ENCODE measurements at places on chromosomes 1 and 21.

DNA sequence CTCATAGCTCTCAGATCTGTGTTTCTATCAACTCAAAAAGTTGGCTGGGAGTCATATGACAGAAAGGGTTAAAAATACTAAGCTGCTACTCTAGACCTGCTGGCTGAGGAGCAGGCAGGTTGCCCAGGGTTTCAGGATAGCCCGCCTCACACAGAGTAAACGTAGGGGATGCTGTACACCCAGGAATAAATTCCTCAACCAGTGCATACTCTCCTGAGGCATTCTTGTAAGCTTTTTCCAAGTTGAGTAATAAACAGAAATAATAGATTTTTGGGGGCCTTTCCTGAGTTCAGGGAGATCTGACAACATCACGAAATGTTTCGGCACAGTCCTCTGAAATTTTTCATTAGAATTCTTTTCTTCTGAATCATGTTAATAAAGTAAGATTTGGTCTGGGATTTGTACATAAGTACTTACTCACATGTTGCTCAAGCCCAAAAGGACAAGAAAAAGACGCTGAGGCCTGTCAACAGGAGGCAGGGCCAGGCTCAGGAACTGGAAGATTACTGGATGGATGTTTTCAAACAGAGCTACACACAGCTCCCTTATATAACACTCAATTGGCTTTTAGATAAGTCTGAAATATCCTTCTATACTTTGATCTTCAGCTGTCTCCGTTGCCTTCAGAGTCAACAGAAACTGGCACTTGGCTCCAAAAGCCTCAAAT is 41.0 kb downstream of the TGFBR3 start:
- DNase-seq, result no peak

DNA sequence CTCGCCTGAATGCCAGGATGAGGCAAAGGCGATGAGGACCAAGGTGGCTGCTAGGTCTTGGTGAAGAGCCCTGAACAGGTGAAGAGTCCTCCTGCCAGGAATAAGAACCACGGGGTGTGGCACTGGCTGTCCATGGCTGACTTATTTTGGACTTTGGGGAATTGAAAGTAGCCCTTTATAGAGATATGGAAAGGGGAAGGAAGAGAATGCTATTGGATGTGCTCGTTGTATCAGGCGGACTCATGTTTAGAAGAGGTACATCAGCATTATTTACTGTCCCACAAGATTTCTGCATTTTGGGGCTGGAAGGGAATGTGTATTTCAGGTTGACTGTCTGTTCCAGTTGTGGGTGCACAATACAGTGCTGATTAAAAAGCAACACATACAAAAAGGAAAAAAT is 465.8 kb downstream of the DSCAM start:
- DNase-seq, result no peak

DNA sequence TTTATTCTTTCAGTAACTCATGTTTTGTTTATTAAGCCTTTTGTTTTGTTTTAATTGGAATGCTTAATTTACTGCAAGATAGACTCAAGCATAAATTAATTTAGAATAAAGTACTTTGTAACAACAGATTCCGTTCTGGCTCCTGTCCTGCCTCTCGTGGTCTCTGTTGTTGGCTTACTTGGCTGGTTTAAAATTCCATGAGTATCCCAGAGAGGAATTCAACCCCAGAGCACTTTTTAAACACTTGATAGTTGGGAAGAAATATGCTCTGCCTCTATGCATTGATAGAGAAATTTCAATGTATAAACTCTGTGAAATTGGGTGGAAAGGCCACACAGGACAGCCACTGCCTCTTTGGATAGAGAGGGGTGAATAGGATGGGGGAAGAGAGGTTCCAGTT is 89.7 kb downstream of the ATP5PO start:
- DNase-seq, result no peak

- DNase-seq, result peak; percentile 83
Observed at GRCh38 chr1:225454733-225455132, 26.9 kb upstream of the LBR start.

GRCh38 chr1:30521261-30521865 is 202.0 kb downstream of the MATN1 start:
- no peak for DNase-seq

DNA sequence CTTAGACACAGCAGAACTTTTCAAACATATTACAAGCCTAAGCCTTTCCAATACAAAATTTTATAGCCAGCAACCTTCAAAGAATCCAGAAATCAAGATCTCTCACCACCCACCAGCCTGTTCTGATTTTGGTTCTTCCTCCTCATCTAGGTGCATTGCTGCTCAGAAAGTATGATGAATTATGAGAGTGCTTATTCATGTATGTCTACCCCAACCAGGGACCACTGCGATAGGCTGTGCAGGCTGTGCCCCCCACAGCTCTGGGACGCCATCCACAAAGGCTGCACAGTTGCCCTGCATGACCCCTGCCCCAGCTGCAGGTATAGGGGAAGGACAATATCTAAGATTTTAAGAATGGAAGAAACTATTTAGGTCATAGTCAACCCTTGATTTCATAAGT is 55.4 kb downstream of the WDR64 start:
- no peak for DNase-seq

- no peak for DNase-seq
Observed at GRCh38 chr21:31908106-31909031, 35.5 kb downstream of the HUNK start.

DNA sequence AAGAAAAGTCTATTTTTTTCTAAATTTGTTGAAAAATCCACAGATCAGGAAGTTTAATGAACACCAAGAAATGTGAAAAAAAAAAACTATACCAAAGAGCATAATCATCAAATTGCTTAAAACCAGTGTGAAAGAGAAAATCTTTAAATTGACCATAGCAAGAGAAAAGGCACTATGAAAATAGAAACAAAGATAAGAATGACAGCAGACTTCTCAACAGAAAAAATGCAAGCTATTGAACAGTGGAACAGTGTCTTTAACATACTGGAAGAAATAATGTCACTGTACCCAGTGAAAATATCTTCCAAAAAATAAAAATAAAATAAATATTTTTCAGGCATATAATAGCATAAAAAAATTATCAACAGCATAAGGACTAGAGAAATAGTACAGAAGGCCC is 243.0 kb upstream of the GJB5 start:
- DNase-seq, result no peak

DNA sequence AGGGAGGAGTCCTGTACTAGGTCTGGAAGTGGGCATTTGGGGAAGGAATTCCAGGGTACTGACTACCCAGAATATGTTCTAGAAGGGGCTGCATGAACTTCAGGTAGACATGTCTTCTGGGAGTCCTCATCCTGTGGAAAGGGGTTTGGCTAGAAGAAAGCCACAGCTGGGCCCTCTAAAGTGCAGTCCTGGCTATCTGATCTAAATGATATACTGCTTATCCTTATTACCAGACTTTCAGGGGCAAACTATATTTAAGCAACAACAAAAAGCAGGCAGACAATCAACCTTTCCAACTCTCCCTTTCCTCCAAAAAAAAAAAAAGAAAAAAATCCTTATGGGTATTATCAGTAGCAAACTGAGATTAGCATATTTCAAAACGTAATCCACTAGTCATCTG is 29.8 kb upstream of the GFI1 start:
- DNase-seq, result no peak

DNA sequence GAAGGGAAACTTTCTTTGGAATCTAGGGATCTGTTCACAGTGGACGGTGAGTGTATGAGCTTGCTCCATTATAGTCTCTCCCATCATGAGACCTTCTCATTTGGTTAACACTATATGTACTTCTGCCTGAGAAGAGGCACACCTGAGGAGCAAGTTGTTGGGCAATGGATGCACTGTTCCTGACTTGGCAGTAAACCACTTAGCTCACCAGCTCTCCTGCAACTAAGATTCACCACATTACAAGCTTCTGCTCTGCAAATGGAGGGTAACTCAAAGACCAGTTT is 10.2 kb downstream of the MACF1 start:
- DNase-seq, result no peak

DNA sequence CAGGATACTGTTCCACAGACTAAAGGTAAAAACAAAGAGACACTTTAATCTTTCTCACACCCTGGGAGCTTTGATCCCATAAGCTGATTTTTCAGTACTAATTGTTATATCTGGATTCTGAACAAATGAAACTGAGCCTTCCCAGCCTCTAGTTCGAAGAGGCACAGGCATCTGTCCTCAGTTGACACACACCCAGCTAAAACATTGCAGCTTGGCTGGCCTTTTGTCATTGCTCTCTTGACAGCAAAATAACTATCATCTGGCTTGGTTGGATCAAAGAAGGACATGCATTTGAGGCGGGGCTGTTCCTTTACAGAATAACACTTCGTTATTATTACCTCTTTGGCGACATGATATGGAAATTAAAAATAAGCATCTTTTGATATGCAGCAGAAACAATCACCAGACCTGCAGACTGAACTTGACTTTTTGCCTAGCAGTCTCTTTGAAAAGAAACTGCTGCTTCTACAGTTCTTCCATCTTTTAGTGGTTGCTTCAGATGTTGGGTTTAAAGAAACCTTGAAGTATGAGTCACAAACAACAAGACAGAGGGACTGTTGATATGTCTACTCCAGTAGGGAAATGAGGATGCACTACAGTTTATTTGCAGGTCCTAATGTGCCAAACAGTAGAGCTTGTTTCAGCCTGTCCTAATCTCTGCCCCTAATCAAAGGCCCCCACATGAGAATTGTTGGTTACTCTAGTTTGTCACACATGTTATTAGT is 166.5 kb downstream of the TPR start:
- no peak for DNase-seq

DNA sequence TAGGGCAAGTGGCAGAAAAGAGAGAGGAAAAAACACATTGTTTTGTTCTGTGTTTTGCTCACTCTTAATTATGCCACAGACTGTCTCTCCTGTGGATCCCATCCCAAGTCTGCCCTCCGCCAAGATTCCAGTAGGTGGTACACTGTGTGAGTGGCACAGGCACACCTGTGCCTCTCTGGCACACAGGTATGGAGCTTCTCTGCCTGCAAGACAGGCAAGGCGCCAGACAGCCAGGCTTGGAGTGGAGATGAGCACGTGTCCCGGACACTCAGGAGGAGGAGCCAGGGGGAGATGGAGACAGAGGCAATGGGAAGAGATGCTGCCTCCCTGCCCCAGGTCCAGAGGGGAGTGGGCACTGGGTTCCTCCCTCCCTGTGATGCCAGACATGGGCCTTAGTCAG is 6.5 kb upstream of the GRIK3 start:
- DNase-seq, result no peak

GRCh38 chr1:14969006-14969405 is 184.5 kb upstream of the TMEM51 start:
- no peak for DNase-seq

- DNase-seq, result no peak
Observed at GRCh38 chr21:35530766-35531165, 481.7 kb upstream of the RUNX1 start.

GRCh38 chr1:70978623-70979022 is 69.0 kb downstream of the PTGER3 start:
- no peak for DNase-seq

GRCh38 chr1:77833521-77834100 is 54.2 kb downstream of the MIGA1 start:
- no peak for DNase-seq

DNA sequence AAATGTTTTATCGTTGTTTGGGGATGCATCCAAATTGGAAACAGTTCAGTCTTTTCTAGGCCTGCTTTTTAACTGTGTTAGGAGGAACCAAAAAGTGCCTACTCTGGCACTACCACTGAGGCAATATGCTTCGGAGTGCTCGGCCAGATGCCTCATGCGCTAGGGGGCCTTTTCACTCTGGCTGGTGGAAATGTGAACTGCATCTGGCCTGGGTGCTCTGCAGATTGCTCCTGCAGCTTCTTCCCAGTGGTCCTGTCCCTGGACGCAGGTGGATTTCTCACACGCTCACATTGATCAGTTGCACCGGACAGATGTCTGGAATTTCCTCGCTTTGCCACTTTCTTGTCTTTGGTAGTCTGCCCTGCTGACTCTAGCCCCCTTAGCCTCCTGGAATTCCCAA is 330.2 kb upstream of the FMN2 start:
- no peak for DNase-seq

DNA sequence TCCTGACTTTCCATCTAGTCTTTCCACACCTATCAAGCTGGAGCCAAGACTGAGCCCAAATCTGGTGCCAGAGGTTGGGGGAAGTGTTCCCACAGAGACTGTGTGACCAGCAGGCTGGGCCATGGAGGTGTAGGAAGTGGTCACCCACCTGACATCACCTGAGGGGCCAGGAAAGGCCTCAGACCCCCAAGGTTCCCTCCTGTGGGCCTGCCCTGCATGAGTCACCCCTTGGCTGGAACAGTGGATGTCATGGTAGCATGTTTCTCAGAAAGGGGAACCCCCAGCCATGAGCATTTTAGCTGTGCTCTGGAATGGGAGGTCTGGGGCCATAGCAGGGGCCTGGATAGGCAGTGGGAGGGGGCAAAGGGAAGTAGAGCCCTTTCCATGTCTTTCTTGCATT is 5.7 kb upstream of the TNFRSF8 start:
- DNase-seq, result no peak

GRCh38 chr21:28167366-28167765 is 825.3 kb downstream of the LTN1 start:
- no peak for DNase-seq

DNA sequence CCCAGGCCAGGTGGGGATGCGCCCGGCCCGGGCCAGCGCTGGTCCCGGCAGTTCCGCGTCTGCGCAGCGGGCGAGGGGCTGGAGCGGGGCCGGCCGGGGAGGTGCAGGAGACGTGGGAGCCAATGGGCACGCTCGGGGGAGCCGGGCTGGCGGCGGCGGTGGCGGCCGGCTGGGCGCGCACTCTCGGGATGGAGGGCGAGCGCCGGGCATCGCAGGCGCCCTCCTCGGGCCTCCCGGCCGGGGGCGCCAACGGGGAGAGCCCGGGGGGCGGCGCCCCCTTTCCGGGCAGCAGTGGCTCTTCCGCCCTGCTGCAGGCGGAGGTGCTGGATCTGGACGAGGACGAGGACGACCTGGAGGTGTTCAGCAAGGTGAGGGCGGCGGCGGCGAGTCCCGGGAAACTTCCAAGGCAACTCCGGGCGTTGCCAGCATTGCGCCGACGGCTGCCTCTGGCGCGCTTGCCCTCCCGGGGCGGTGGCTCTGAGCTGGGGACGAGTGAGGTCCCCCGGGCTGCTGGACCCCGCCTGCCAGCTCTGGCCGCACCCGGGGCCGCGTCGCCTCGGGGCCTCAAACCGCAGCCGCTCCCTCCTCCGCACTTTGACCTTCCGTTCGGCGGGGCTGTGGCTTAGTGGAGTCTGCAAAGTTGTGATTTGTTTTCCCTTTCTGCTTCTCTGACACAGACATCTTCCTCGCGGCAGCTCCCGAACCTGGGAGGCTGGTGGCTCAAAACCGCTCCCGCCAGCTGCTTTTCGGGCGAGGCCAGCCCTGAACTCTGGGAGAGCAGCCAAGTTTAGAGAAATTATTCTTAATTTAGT is at the start of gene SNX7:
TSS of gene SNX7 (plus strand) at position 178 of the 812 bp plus-strand sequence. CDS start at position 189, 11 bp downstream.
- no peak for DNase-seq

GRCh38 chr1:19333587-19334354 is 21.6 kb downstream of the SLC66A1 start:
- no peak for DNase-seq
